ENCODE measurements at places on chromosomes 5 and 9.

- no peak for DNase-seq
Observed at GRCh38 chr9:85871008-85871407, 69.9 kb upstream of the NAA35 start.

GRCh38 chr5:148653291-148653835, 964 bp downstream of the HTR4 start:
- DNase-seq, result no peak

DNA sequence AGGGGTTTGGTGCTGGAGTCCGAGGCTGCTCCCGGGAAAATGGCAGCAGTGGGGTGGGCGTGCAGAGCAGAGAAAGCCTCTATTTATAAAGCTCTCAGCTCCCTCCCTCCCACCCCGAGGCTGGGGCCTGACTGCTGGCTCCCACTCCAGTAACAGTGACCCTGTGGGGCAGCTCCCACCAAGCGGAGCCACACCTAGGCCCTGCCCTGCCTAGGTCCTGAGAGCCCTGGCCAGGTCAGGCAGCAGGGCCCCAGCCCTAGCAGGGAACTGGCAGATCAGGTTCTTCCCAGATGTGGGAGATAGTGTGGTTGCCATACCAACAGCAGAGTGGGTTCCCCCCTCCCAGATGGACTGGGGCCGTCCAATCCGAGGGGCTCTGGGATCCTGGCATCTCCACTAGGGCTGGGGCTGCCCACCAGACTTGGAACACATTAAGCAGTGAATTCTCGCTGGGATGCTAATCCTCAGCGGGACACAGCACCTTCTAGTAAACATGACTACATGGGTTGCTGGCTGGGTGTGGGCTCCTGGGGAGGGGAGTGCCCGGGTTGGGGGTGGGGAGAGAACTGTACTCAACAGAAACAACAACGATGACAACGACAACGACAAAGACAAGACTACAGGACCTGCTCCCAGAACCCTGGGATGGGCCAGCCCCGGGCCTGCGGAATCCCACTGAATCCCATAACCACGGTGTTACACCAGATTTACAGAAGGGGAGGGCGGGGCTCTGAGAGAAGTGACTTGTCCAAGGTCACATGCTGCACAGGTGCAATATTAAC, 1.5 kb downstream of the SH3GLB2 start:
- no peak for DNase-seq

GRCh38 chr5:126826619-126827215, 49.8 kb downstream of the LMNB1 start:
- DNase-seq, result no peak

DNA sequence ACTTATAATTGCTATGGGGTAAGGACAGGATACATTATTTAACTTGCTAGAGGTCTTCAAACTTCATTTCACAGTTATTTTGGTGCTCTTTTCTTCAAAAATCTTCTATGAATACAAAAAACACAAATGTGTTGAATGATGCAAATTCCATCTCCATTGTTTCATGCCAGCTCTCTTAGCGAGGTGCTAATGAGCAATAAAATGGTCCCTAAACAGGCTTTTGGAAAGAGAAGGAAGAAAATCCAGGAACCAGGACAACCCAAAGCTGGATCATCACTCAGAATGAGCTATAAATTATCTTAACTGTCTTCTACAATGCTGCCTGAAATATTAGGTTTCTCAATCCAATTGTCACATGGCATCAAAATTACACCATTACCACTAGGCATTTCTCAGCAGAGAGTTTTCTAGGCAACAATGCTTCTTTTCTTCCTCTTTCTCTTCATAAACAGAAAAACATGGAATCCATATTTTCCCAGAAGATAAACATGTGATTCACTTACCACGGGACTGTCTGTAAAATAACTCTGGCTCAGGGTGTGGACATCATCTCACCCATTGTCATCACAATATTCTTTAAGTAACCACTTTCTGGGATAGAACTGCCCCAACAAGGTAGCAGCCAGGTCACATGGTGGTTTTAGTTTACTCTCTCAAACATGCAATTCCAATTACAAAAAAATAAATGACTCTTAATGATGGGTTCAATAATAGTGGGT, 249.4 kb downstream of the NPR3 start:
- DNase-seq, result no peak

DNA sequence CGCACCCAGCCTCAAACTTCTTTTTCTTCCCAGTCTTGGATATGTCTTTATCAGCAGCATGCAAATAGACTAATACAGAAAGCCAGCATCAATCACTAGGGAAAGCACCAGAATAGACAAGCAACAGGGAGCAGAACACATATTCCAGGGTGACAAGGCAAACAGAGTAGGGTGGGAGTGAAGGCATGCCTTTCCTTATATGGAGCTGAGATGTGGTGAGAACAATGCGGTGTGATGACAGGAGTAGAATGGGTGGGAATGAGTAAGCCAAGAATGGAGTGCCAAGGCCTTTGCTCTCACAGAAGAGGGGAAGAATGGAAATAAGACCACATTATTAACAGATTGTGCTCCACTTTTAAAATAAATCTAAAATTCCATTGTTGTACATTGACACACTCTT, 115.6 kb downstream of the CETN3 start:
- DNase-seq, result no peak

DNA sequence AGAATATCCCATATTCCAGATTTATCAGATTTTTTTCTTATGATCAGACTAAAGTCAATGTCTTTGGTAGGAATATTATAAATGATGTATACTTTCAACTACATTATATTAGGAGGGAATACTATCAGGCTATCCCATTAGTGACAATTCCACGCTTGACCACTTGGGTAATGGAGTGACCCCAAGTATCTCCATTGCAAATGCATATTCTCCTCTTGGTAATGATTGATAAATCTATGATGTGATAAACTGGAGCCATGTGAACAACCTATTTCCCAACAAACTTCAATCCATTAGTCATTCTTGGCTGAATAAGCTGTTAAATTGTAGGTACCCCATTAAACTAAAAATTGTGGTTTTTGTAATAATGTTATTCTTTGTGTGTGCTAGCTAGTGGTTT, 12.2 kb upstream of the MPDZ start:
- no peak for DNase-seq

DNA sequence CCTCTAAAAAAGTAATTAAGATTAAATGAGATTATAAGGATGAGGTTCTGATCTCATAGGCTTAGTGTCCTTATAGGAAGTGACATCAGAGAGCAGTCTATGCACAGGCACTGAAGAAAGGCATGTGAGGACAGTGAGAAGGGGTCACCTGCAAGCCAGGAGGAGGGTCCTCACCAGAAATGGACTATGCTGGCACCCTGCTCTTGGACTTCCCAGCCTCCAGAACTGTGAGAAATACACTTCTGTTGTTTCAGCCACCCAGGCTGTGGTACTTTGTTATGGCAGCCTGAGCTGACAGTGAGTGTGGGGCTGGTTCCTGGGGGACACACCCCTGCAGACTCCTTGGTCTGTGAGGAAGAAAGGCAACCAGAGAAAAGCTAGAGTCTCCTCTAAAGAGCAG, 34.7 kb upstream of the IL6ST start:
- DNase-seq, result no peak

- DNase-seq, result no peak
Observed at GRCh38 chr5:113117543-113118115, 141.0 kb downstream of the DCP2 start.
